Fibroblast of lung (primary cell): ENCODE measurements at places on chromosomes 13 and 19. TPM values are rescaled to one million over a fixed set of nuclear protein-coding genes. Genes with fewer than 3 reads are reported as not detected.

DNA sequence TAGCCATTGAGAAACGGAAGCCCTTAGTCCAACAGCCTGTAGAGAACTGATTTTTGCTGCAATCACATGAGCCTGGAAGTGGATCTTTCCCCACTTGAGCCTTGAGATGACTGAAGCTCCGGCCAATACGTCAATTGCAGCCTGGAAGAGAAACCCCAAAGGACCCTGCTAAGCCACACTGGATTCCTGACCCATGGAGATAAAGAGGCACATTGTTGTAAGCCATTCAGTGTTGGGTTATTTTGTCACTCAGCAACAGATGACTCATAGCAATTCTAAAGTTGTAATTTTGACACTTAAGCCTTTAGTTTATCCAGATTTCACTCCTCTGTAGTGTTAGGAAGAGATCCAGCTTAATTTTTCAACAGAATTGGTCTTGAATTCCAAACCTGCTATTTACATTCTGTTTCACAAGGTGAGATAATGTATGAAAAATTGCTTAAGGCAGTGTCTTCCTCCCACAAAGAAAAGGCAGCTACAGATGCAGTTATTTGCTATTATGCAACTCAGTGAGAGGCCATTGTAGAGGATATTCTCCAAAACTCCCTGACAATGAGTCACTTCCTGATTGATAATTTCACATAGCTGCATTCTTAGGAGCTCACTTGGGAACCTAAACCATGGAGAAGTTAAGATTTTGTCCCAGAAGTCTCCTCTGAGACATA, 59.4 kb upstream of the TSHZ3 start:
- DNase-seq = peak; percentile 85

- peak; percentile 57 for DNase-seq
Observed at GRCh38 chr19:29966588-29967249, 24.7 kb downstream of the URI1 start.

- DNase-seq = peak; percentile 29
Observed at GRCh38 chr13:37701306-37701705, 102.7 kb upstream of the POSTN start.

GRCh38 chr19:45927565-45928261, 13.1 kb upstream of the NANOS2 start:
- DNase-seq = peak; percentile 86

DNA sequence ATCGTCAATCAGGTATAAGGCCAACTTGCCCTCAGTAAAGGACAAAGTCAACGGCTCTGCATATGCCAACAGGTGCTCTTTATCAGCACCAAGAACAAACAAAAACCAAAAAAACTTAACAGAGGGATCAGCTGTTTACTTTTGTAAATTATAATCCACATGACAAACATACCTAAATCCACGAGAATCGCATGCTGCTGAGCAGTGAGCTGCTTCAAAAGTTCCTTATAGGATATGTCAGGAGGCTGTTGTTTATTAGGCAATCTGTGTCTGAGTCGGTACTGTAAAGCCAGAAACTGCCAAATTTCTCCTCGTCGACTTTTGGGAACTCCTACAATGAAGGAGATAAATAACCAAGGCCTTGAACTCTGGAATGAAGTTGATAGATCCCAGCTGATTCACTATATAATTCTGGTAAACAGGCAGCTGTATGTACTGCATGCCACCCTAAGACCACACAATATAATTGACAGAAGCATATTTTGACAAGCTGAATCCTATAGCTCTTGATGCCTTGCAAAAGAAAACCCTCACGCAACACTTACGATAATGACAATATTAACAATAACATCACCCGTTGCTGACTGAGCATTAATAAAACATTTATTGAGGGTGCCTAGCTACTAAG, 179.8 kb downstream of the TBC1D4 start:
- no peak for DNase-seq

- DNase-seq = no peak
Observed at GRCh38 chr19:46088101-46088500, 36.4 kb downstream of the IGFL3 start.

GRCh38 chr13:110726726-110727125, 13.2 kb downstream of the ING1 start:
- no peak for DNase-seq

GRCh38 chr13:30776661-30777060, 41.3 kb downstream of the ALOX5AP start:
- DNase-seq = no peak

DNA sequence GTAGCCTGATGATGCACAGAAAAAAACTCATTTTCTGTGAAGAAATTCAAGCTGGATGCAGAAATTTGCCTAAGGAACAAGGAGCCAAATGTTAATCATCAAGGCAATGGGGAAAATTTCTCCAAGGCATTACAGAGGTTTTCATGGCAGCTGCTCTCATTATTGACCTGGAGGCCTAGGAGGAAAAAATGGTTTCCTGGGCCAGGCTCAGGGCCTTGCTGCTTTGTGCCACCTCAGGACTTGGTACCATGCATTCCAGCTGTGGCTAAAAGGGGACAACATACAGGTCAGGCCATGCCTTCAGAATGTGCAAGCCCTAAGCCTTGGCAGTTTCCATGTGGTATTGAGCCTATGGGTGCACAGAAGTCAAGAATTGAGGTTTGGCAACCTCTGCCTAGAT, 1320.1 kb upstream of the MIR17HG start:
- DNase-seq = no peak

DNA sequence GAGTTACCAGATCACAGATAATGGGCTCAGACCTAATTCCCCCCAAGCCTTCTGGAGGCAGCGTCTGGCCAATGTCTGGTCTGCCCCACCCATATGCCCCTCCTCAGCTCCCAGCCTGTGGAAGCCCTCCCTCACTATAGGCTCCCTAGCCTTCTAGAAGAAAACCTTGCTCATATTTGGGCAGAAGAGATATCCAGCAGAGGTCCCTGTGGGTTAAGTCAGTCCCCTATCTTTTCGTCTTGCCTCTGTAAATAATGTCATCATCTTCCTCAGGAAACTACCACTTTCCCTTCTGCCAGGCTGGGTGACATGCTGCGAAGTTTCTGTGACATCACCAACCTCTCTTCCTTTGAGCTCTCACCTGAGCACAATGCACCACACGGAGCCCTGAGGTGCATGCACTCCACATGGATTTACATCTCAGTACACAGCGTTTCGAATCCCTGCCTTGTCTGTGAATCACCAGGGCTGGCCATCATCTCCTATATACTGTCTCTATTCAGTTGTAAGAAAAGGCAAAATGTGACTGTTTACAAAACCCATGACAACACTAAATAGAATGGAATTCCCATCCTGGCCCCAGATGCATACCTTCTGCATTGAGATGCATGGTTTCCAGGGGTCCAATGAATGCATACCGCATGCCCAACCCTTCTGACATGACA, 112.8 kb downstream of the CRYL1 start:
- peak; percentile 47 for DNase-seq

DNA sequence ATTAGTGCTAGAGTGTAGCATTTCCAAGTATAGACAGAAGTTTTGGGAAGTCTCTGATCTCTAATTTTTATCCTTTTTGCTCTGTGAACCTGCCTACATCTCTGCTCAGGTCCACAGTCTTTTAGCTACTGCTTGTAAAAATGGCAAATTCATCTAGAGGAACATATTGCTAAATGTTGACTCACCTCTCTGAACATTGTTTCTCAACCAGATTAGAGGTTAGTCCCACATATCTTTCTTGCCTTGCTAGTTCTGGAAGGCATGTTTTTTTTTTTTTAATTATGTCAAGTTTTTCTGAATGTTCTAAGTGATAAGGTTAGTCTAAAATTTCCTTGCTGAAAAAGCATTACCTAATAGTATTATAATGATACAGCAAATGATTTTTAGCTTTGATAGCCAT, 2889.6 kb upstream of the PCDH20 start:
- DNase-seq = peak; percentile 4

- no peak for DNase-seq
Observed at GRCh38 chr13:70662231-70662940, 554.1 kb upstream of the KLHL1 start.

GRCh38 chr13:51148223-51148951, 37.3 kb upstream of the C13orf42 start:
- DNase-seq = no peak

- DNase-seq = no peak
Observed at GRCh38 chr13:24224232-24224680, 63.7 kb downstream of the SPATA13 start.

DNA sequence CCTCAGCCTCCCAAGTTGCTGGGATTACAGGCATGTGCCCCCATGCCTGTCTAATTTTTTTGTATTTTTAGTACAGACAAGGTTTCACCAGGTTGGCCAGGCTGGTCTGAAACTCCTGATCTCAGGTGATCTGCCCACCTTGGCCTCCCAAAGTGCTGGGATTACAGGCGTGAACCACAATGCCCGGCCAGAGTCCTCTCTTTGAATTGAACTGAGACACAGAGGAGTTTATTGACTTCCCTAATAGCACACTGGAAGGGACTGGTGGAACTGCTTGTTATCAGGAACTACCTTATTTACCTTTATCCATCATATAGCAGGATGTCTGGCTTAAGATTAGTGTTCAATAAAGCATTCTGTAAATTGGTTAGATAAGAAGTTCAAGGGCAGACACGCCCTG, 613.8 kb downstream of the EFNB2 start:
- no peak for DNase-seq

- DNase-seq = no peak
Observed at GRCh38 chr13:45796426-45797235, 54.9 kb downstream of the SIAH3 start.

GRCh38 chr19:29978080-29978479, 36.0 kb downstream of the URI1 start:
- DNase-seq = no peak

DNA sequence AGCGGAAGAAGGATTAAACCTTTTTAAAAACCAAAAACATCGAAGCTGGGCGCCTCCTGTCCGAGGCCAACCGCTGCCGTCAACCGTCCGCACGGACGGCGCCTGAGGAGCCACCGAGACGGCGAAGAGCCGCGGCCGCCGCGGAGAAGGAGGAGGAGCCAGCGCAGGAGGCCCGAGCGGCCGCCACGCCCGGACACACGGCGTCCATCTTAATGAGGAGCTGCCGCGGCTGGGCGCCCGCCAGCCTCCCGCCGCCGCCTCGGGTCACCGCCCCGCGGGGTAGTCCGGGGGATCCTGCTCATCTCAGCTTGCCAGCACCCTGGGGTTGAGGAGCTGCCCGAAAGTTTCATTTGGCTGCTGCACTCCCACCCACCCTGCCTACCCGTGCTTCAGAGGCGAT, 10.6 kb downstream of the ZSCAN1 start:
- no peak for DNase-seq

- DNase-seq = peak; percentile 74
Observed at GRCh38 chr19:46787331-46788261, 798 bp downstream of the SLC1A5 start.

DNA sequence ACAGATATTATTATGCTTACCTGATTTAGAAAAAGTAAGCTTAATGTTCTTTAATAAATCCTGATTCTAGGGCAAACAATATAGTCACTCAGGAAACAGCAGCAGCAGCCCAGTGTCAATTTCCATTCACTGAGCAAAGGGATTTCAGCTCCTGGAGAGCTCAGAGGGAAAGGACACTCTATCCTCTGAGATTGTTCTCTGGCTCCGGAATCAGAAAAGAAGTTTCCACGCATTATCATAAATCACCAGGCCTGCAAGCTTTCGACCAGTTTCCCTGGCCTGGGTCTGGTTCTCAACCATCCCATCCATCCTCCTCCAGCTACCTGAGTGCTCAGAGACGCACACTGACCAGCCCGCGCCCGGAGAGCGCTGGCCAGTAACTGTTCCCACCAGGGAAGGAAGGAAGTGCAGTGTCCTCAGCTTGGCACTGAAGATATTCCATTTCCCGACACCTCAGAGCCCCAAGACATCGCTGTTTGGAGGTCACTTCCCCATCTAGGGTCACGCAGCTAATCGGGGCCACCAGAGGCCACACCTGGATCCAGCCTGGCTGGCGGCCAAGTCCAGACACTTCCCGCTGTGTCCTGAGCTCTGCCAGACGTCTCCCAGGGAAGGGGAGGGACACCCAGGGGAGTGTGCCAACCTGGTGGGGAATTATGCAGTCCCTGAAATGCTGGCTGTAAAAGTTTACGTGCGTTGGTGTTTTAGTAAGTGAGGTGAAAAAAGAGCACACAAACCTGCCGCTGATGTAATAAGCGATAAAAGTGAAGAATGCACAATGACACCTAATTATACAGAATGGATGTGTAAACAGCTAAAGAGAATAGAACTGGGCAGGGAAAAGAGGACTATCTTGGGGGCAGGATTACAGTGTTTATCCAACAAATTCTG, 29.1 kb downstream of the EPS15L1 start:
- DNase-seq = no peak

GRCh38 chr19:43309466-43309865, 40.1 kb upstream of the PSG9 start:
- DNase-seq = no peak

DNA sequence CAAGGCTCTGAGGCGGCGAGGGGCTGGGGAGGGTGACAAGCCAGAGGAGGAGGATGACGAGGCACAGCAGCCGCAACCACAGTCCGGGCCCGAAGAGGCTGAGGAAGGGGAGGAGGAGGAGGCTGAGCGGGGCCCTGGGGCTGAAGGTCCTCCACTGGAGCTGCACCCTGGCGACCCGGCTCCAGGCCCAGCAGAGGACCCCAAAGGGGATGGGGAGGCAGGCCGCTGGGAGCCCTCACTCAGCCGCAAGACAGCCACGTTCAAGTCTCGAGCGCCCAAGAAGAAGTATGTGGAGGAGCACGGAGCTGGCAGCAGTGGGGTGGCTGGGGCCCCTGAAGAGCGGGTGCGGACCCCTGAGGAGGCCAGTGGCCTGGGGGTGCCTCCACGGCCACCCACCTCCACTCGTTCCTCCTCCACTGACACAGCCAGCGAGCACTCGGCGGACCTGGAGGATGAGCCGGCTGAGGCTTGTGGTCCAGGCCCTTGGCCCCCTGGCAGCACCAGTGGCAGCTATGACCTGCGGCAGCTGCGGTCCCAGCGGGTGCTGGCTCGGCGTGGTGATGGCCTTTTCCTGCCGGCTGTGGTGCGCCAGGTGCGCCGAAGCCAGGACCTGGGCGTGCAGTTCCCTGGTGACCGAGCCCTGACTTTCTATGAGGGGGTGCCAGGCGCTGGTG, 2.9 kb downstream of the CIC start:
- no peak for DNase-seq

Gene PPP5C
- 35.2 and 46.9 TPM in 2 replicates for total RNA-seq

Gene FFAR2
- not detected in 2 replicates for total RNA-seq

Gene BLOC1S3
- total RNA-seq = 2.6 and 3.8 TPM in 2 replicates

Gene CRB3
- 0.17 TPM in 1 of 2 replicates, not detected in the other for total RNA-seq

Gene ZNF224
- total RNA-seq = 31.1 and 37.0 TPM in 2 replicates

Gene TPTE2
- not detected in 2 replicates for total RNA-seq

Gene LILRA1
- total RNA-seq = not detected in 2 replicates

Gene PSG2
- not detected in 2 replicates for total RNA-seq

Gene ZNF534
- under 0.01 and 0.17 TPM in 2 replicates for total RNA-seq
